Liver (tissue), 10 donors: ENCODE measurements at places on chromosomes 1 and 21.

DNA sequence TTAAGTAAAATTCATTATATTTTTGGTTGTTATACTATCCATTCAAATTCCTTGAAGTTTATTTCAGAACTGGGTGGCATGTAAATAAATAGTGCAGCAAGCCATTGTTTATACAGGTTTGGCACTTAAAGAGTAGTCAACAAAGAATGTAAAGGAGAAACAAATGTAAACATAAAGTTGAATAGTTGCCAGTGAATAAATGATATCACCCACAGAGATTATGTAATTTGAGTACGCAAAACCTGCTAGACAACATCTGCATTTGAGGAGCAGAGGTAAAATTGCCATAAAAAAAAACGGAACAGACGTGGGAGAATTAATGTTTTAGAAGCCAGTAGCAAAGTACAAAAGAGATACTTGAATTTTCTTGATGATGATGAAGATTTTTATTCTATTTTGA, 111.6 kb downstream of the ADGRL2 start:
- DNase-seq = no peak

GRCh38 chr1:230159580-230159979, 92.5 kb downstream of the GALNT2 start:
- DNase-seq = no peak

DNA sequence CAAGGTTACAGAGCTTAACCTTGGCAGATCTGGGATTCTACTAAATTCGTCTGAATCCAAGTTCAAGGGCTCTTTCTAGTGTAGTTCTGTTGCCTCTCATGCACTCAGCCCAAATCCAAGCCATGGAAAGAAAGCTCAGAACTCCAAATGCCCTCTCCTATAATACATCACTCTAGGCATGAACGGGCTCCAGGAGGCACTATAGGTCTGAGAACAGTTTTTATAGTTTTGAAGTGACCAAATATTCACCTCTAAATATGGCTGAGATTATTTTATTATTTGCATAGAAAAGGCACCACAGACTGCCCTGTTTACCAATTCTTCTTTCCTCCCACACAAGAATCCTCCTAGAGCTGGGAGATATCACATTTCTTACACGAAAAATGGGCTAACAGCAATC, 327.9 kb upstream of the BEND5 start:
- DNase-seq = no peak

DNA sequence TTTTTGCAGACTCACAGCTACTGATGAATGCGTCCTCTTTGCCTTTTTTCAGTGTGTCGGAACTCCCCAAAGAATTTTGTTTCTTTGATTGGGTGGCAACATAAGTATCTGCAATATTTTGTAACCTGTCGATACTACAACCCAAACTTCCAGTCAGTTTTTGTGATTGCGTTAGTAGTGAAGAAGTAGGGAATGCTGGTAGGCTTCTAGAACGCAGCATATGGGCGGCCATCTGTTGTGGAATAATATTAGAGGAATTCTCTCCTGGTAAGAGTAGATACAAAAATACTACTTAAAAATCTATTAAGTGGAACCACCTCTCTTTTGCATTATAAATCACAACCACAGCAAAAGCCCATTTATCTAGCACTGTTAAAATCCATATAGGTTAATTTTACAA, 107.4 kb downstream of the LYST start:
- no peak for DNase-seq
